Upper lobe of right lung (tissue), 1 donor: ENCODE measurements at places on chromosomes 2 and 18. TPM values are rescaled to one million over a fixed set of nuclear protein-coding genes. Genes with fewer than 3 reads are reported as not detected.

DNA sequence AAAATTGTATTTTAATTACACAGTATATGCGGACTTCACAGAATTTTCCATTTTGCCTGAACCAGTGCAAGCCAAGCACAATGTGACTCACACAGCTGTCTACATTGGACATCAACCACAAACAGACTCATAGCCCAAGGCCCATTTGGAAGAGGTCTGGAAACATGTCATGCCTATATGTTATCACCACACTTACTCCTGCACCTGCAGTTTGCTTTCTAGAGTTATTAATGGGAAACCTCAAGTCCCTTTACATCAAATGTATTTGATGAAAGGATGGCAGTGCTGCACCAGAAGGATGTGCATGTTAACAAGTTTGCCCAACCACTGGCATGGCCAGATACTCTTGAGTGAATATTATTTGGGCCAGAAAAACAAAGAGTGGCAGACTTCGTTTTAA is 548.9 kb upstream of the CDH2 start:
- H3K27me3 ChIP-seq: no peaks in the 10 kb centered on the region
- no peaks in the 10 kb centered on the region for H3K36me3 ChIP-seq
- no peaks in the 10 kb centered on the region for H3K4me1 ChIP-seq
- no peak for DNase-seq
- H3K27ac ChIP-seq: no peak overlapping the region

GRCh38 chr2:203501873-203502272 is 33.2 kb downstream of the RAPH1 start:
- no peak for DNase-seq
- H3K4me3 ChIP-seq: no peak overlapping the region
- peaks cover 29% of the 10 kb centered on the region for H3K4me1 ChIP-seq
- no peaks in the 10 kb centered on the region for H3K36me3 ChIP-seq

GRCh38 chr18:56224669-56225561 is 413.5 kb downstream of the TXNL1 start:
- no peak overlapping the region for H3K27ac ChIP-seq
- H3K4me3 ChIP-seq: no peak overlapping the region
- no peak for DNase-seq
- H3K27me3 ChIP-seq: no peaks in the 10 kb centered on the region
- H3K4me1 ChIP-seq: no peaks in the 10 kb centered on the region

DNA sequence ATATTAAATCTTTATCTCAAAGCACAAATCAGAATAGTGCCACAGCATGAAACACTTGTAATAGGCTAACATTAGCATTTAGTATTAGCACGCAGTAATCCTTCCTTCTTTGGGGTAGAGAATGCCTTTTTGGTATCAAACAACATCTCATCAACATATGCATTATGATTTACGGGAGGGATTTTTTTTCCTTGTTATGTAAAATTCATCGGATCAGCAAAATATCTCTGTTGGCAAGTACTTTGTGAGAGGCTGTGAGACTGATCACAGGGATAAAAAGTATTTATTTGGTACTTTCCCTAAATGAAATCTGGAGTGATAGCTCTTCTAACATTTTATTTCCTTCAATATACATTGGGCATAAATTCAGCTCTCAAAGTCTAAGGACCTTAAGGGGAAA is 68.4 kb upstream of the TMEM178A start:
- no peak for DNase-seq
- H3K4me3 ChIP-seq: no peak overlapping the region
- no peaks in the 10 kb centered on the region for H3K27me3 ChIP-seq
- H3K27ac ChIP-seq: no peak overlapping the region
- H3K36me3 ChIP-seq: no peaks in the 10 kb centered on the region
- no peaks in the 10 kb centered on the region for H3K4me1 ChIP-seq

GRCh38 chr2:23127465-23127864 is 257.5 kb upstream of the KLHL29 start:
- no peak overlapping the region for H3K4me3 ChIP-seq
- no peak overlapping the region for H3K27ac ChIP-seq
- H3K27me3 ChIP-seq: no peaks in the 10 kb centered on the region
- H3K4me1 ChIP-seq: no peaks in the 10 kb centered on the region
- H3K36me3 ChIP-seq: no peaks in the 10 kb centered on the region
- DNase-seq: no peak

DNA sequence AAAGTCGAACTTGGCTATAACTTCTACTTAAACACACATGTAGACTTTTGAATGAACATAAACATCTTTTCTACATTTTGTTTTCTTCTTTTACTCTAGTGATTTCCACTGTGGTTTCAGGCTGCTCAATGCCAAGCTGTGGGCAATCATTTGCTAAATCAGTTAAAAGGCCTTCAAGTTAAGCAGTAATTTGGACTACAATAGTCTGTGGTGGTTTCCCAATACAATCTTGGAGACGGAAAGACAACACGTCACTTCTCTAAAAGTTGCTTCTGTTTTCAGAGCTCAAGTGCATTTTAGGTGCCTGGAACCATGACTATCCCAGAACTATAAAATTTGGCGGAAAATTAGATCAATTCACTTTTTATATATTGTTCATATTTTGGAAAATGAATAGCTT is 69.4 kb downstream of the TXNL1 start:
- peak overlapping the region; percentile 24 for H3K27ac ChIP-seq
- DNase-seq: no peak
- H3K36me3 ChIP-seq: no peaks in the 10 kb centered on the region
- H3K4me1 ChIP-seq: peaks cover 16% of the 10 kb centered on the region

GRCh38 chr2:234828382-234829073 is 123.3 kb upstream of the SH3BP4 start:
- no peak overlapping the region for H3K4me3 ChIP-seq
- no peaks in the 10 kb centered on the region for H3K36me3 ChIP-seq
- no peaks in the 10 kb centered on the region for H3K27me3 ChIP-seq
- DNase-seq: no peak
- H3K27ac ChIP-seq: no peak overlapping the region
- H3K4me1 ChIP-seq: no peaks in the 10 kb centered on the region

DNA sequence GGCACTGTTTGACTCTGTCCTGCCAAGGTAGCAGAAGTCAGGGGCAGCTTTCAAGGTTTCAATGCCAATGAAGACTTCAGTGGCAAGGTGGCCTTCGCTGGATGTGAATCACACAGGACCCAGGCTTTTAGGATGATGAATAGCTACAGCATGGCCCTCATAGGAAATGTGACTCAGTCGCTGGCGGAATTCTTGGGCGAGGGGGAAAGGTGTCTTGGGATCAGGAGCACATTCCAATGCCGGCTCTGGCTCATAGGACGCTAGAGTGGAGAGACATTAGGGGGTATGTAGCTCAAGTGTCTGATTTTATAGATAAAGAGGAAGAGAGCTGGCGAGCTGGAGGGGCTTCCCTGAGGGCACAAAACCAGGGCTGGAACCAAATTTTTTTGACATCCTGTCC is 68.6 kb downstream of the SMIM21 start:
- no peak overlapping the region for H3K27ac ChIP-seq
- H3K4me1 ChIP-seq: no peaks in the 10 kb centered on the region
- no peak for DNase-seq
- H3K27me3 ChIP-seq: no peaks in the 10 kb centered on the region
- H3K36me3 ChIP-seq: no peaks in the 10 kb centered on the region

- no peaks in the 10 kb centered on the region for H3K36me3 ChIP-seq
- no peaks in the 10 kb centered on the region for H3K4me1 ChIP-seq
- H3K27ac ChIP-seq: no peak overlapping the region
- no peaks in the 10 kb centered on the region for H3K27me3 ChIP-seq
- no peak overlapping the region for H3K4me3 ChIP-seq
- no peak for DNase-seq
These were observed 78.3 kb upstream of the SETBP1 start for GRCh38 chr18:44602380-44602779.

DNA sequence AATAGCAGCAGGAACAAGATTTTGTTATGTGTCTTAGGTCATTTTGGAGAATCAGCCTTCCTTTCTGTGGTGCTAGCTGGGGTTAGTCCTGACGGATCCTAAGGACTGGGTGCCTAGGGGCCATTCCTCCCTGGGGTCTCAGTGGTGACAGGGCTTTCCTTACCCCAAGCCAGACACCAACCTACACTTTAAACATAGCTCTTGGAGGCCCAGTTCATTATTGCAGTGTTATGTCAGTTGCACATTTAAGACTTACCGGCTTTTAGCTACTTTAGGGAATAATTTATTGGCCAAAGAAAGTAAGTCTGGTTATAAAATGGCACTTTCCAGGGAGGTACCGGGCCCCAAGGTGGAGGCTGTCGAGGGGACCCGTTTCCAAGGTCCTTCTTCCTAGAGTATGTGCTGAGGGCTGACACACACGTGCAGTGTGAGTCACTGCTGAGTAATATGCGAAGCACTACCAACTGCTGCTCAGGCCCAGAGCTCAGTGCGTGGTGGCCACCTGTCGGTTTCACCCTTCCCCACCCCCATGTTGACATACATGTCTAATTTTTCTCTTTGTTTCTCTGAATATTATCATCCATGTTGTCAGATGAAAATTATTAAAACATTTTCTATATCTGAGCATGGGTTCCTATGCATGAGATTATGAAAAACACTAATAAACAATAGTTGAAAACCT is 37.0 kb upstream of the GRHL1 start:
- H3K36me3 ChIP-seq: peaks cover 29% of the 10 kb centered on the region
- no peak overlapping the region for H3K4me3 ChIP-seq
- no peak for DNase-seq
- H3K27ac ChIP-seq: no peak overlapping the region

DNA sequence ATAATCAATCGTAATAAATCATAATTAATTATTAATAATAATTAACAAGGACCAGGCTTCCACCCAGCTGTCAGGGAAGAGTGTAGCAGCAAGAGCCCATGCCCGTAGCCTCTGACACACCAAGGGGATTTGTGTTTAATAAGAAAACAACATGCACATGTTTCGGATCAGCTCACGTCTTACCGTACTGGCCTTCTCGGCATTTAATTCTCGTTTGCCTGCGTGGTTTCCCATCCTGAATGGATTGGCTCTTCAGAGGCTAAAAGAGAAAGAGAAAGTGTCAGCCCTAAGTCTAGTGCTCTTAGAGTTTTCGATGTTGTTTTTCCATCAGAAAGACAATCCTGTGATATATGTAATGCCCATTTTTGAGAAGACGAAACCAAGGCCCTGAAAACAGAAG is 27.6 kb downstream of the MBP start:
- H3K27ac ChIP-seq: no peak overlapping the region
- H3K36me3 ChIP-seq: peaks cover 7% of the 10 kb centered on the region
- no peak for DNase-seq

- no peak for DNase-seq
- H3K36me3 ChIP-seq: no peaks in the 10 kb centered on the region
- H3K27me3 ChIP-seq: no peaks in the 10 kb centered on the region
These were observed 153.3 kb upstream of the MAP3K20 start for GRCh38 chr2:172922306-172922705.

DNA sequence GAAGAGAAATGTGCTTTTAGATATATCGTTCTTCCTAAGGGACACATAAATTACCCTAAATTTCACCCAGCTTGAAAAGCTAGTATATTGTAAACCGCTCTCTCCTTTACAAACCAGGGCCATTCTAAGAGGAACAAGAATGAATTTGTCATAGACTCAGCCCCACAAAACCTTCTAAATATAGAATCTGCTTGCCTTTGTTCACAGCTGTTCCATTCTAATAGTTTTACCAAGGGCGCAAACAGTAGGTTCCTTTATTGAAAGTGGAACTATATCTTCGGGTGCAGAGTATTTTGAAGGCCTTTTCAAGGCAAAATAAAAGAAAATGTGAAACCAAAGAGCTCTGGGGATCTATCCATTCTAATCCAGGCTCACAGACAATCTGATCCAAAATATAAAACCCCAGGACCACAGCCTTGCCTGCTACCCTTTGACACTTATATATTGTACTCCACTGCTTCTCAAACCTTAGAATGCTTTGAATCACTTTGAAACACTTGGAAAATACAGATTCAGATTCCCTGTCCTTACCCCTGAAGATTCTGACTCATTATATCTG is 316.8 kb downstream of the PAX3 start:
- no peak overlapping the region for H3K27ac ChIP-seq
- DNase-seq: no peak
- no peak overlapping the region for H3K4me3 ChIP-seq

GRCh38 chr2:199581408-199581807 is 123.7 kb upstream of the SATB2 start:
- no peak overlapping the region for H3K27ac ChIP-seq
- no peaks in the 10 kb centered on the region for H3K4me1 ChIP-seq
- H3K36me3 ChIP-seq: no peaks in the 10 kb centered on the region
- DNase-seq: no peak
- H3K27me3 ChIP-seq: no peaks in the 10 kb centered on the region
- peak overlapping the region; percentile 28 for H3K4me3 ChIP-seq

- no peak for DNase-seq
- no peaks in the 10 kb centered on the region for H3K36me3 ChIP-seq
- no peaks in the 10 kb centered on the region for H3K27me3 ChIP-seq
These were observed 659.5 kb upstream of the HS6ST1 start for GRCh38 chr2:128978212-128978611.

GRCh38 chr2:233446606-233447305 is 92.5 kb downstream of the DGKD start:
- no peaks in the 10 kb centered on the region for H3K4me1 ChIP-seq
- no peaks in the 10 kb centered on the region for H3K27me3 ChIP-seq
- H3K4me3 ChIP-seq: no peak overlapping the region
- peak; percentile 48 for DNase-seq

GRCh38 chr2:119487434-119488244 is 36.6 kb downstream of the SCTR start:
- DNase-seq: peak; percentile 85
- peak overlapping the region; percentile 53 for H3K27ac ChIP-seq
- H3K27me3 ChIP-seq: no peaks in the 10 kb centered on the region
- H3K36me3 ChIP-seq: no peaks in the 10 kb centered on the region
- H3K4me3 ChIP-seq: no peak overlapping the region

C1GALT1C1L gene
- total RNA-seq: 0.35 TPM

WDR35 gene
- 7.3 TPM for total RNA-seq

MYCN gene
- 0.49 TPM for total RNA-seq

MAL gene
- total RNA-seq: 21.2 TPM

BCL11A gene
- 10.3 TPM for total RNA-seq

CCL20 gene
- 4.9 TPM for total RNA-seq

RNU2-63P gene
- not detected for total RNA-seq

AKAIN1 gene
- total RNA-seq: not detected

SKOR2 gene
- total RNA-seq: not detected
